Urothelium cell line (cell line): ENCODE measurements at places on chromosomes 1 and 21.
A peak's percentile ranks its signal among the peaks of the same experiment; 100 is the strongest.

GRCh38 chr1:95431235-95431634, 197.2 kb downstream of the RWDD3 start:
- no peak for DNase-seq

DNA sequence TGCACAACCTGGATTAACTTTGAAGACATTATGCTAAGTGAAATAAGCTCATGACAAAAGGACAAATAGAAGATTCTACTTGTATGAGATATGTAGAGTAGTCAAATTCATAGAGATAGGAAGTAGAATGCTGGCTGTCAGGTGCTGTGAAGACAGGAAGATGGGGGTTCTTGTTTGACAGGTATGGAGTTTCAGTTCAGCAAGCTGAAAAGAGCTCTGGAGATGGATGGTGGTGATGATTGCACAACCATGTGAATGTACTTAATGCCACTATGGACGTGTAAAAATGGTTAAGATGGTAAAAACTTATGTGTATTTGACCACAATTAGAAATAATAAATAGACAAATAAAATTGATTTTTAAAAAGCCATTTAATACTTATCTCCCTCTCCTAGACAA, 169.8 kb upstream of the DUSP10 start:
- no peak for DNase-seq

DNA sequence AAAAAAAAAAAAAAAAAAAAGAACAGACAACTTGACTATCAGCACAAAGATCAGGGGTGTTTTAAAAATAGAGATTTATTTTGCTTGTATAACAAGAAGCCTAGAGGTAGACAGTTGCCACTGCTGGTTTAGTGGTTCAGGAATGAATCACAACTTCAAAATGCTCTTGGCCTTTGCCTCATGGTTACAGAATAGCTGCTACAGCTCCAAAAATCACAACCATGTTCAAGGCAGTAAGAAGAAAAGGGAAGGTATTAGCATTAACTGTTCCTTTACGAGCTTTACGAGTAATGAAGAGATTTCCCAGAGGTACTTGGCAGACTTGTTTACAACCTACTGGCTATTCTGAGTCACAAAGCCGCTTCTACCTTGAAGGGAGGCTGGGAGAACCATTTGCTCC, 52.5 kb upstream of the PPM1J start:
- no peak for DNase-seq

DNA sequence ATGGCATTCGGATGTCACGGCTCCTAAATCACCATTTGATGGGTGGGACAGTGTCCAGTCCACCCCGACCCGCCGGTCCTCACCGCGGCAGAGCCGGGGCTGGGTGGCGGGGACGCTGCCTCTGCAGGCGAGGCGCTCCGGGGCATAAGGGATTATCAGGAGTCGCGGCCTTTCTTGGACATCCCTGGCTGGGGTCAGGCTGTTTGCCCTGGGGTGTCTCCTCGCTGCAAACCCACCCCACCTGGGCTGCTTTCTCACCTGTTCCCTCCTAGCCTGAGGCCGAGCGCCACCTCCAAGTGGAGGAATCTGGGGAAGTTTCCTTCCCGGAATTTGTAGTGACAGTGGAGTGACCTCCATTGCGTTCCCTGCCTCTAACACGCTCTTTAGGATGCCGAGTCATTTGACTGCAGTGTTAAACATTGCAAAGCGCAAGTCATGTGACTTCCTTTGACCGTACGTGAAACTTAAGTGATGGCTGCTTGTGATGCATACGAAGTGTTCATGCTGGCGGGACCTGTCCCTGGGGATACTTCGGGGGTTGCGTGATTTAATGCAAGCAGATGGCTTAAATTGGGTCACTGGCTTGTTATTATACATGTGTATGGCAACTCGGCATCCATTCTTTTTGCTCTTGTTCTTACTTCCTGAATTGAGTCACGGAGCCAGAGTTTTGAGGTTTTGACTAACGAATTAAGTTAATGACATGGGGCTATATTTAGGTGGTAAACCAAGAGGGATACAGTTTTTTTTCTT, 536 bp downstream of the LGALS8 start:
- peak; percentile 60 for DNase-seq

GRCh38 chr1:82269431-82269830, 468.7 kb downstream of the ADGRL2 start:
- DNase-seq = peak; percentile 40

- peak; percentile 58 for DNase-seq
Measured at GRCh38 chr1:241985787-241986186, 13.1 kb downstream of the MAP1LC3C start.

DNA sequence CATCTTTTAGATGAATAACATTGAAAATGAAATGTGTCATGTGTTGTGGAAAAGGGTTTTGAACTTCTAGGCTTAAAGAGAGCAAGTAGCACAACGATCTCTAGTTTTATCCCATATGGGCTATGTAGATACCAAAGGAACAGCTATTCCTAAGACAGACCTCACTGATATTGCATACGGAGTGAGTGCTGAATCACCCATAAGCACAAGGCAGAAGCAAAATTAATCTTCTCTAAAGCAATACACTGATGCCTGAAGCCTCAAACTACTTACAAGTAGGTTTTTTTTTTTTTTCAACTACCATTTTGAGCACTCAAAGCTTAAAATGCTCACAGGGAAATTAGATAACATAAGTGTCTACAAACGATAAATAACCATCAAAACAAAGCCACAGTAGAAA, 5.0 kb upstream of the KMO start:
- no peak for DNase-seq

DNA sequence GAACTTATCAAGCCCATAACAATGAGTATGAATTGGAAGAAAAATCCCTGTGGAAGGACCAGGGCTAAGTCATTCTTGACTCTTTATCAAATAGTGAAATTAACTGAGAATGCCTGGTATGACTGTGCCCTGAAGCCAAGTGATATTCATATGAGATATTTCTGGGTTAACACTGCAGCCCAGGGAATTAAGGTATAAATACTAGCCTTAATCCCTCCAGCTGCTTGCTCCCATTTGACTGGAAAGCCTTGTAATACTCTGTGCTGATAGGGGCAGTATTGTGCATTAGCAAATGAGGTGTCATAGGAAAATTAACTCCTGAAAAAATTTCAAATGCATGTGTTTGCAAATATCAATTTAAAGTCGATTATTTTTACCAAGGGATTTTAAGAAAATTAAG, 568.8 kb downstream of the LMO4 start:
- no peak for DNase-seq

GRCh38 chr1:119409731-119410130, 5.2 kb upstream of the HSD3B2 start:
- DNase-seq = no peak

GRCh38 chr1:197393105-197393504, 125.1 kb downstream of the CRB1 start:
- no peak for DNase-seq

- DNase-seq = peak; percentile 14
Measured at GRCh38 chr1:147084273-147085096, 87.8 kb downstream of the PRKAB2 start.

DNA sequence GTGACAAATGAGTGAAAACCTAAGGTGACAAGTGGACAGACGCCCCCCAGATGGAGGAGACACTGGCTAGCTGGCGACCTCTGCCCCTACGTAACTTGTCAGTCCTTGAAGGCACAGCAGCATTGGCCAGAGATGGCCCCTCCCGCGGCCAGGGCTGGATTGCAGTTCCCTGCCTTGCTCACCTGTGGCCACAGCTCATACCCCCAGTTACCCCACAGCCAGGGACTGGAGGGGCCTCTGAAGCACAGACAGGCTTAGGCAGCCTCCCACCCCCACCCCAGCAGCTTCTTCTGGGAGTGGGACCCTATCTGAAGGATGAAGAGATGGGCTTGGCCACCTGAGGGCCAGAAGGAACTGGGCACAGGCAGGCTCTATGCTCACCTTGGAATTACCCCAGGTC, 3.7 kb downstream of the HES3 start:
- no peak for DNase-seq

DNA sequence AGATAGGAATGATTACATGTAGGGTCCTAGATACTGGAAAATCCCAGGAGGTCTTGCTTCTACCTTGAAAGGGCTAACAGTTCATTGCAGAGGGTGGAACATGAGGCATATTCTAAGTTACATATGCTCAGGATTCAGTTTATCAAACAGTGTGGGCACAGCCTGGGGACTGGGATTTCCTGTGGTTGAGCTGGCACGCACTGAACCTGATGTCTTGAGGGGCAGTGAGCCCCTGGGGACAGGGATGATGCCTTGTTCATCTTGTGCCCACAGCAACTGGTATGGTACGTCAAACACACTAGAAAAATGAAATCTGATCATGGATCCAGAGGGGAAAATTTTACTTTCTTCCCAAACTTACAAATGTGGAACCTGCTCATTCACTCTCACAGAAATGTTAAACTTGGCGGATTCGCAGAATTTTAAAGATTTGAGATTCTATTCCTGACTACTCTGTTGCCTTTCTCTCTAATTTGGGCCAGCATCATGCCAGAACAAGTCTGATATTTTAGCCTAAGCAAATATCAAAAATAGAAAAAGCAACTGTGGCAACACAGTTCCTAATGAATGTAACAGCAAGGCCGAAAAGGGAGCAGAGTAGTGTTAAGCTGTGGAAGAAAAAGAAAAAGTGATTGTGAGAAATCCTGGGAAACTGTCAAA, 68.2 kb upstream of the COL24A1 start:
- no peak for DNase-seq

DNA sequence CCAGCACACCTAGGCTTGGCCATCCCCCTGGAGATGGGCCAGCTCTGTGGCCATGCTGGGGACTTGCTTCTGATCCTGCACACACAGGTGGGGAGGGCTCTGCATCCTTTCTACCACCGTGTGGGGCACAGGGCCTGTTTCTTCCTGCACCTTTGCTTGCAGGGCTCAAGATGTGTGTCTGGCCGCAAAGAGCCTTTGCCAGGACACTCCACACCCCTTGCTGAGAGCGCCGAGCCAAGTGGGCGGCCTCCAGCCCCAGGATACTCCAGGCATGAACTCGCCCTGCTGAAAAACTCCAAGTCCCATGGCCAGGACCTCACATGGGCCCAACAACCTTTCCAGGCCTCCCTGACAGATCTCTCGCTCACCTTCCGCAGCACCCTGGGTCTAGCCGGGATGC, 11.6 kb upstream of the GPR153 start:
- no peak for DNase-seq

DNA sequence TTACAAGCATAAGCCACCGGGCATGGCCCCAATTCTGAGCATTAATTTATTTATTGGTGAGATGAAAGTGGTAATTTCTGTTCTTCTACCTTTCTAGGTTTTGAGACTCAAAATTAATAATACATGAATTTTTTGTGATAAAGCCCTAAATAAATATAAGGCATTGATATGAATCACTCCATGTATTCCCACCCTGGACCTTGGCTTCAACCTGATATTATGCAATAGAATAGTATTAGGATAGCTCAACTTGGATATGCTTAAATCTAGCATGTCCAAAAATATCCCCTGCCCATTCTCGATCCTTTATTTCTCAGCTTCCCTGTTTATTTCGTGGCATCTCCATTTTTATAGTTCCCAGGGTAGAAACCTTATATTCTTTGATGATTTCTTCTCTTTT, 2.5 kb downstream of the AGL start:
- no peak for DNase-seq

DNA sequence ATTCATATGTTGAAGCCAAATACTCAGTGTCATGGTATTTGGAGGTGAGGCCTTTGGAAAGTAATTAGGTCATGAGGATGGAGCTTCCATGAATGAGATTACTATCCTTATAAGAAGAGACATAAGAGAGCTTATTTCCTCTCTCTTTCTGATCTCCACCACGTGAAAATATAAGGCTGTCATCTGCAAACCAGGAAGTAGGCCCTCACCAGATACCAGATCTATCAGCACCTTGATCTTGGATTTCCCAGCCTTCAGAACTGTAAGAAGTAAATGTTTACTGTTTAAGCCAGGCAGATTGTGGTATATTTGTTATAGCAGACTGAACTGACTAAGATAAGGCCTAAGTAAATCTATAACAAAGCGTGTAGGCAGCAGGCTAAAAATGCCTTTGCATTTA, 25.3 kb downstream of the RBM11 start:
- no peak for DNase-seq

DNA sequence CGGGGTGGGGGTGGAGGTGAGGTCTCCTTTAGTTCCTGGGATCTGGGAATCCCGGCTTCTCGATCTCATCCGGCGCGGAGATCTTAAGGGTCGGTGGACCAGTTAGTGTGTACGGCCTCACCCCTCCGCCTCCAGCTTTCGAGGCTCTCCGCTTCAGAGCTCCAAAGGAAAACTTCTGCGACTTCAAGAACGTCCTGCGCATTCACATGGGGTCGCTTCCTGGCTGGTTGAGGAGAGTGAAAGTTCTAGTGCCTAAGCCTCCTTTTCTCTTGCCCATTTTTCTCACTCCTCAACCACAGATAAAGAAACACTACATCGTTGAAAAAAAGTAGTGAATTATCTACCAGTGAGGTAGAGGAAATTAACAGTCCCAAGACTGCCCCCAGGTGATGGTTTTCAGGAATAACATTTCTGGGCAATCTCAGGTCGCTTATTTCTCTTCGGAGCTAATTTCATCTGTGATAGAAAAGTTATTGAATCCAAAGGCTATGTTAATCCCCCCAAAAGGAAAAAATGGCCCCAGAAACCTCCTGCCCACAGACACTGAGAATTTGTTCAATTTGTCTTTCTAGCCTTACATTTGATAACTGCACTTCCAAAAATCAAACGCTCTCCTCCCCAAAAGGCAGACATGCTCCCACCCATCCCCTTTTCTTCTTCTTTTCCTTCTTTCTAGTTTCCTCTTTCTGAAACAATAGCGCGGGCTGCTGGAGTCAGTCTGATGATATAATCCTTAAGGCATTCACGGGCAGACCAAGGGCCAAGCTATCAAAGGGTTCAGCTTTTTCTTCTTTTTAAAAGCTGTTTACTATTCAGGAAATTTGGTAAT, 20.6 kb upstream of the TBX15 start:
- DNase-seq = peak; percentile 60

- DNase-seq = peak; percentile 18
Measured at GRCh38 chr1:243916160-243916559, 66.1 kb upstream of the AKT3 start.

DNA sequence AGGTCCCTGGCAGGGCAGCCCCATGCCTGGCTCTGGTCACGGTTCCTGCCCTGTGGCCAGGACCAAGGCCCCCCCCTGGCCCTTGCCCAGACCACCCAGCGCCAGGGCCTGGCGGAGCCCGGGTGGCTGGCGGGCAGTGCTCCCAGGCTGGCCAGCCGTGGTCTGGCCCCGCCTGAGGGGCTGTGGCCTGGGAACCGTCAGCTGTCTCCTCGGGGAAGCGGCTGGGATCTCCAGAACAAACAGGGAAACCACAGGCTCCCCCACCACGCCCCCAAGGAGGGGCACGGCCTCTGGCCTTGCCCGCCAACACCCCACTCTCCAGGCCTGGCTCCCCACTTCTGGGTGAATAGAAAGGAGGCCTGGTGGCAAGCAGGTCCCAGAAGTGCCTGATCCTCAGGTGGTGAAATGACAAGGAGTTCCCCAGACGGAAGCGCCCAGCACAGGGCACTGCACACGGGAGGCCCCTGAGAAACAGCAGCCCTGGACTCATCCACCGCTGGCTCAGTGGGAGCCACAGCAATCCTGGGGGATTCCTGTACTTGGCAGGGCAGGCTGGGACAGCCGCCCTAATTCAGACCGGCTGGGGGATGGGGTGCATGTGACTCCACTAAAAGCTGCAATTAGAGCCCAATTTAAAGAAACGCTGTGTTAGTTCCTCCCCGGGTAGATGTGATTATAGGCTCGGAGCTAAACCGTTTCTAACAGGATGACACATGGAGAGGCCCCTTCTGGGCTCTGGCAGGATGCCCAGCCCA, 78.9 kb downstream of the RAP1GAP start:
- DNase-seq = no peak

GRCh38 chr21:36047139-36047538, 13.2 kb downstream of the SETD4 start:
- no peak for DNase-seq

- DNase-seq = peak; percentile 5
Measured at GRCh38 chr21:37582590-37582989, 216.0 kb downstream of the DYRK1A start.
